ENCODE measurements at places on chromosomes 7 and 10.

- DNase-seq: no peak
Observed at GRCh38 chr10:131676046-131676799, 224.6 kb upstream of the PPP2R2D start.

DNA sequence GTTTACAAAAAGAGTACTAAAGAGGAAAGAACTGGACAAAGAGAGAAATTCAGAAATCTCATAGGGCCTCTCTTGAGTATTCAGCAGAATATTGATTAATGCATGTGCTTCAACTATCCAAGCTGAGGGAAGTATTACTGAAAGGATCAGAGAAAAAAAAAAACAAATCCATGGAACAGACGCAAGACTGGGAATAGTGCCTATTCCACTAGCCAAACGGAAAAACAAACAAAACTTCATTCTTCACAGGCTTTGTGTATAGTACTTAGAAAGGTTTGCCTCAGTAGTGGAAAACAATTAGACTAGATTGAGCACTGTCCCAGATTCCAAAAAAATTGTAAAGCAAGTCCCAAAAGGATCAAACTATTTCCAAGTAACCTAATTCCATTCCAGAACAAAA is 106.2 kb downstream of the TFEC start:
- DNase-seq: no peak

- DNase-seq: no peak
Observed at GRCh38 chr7:47310020-47310419, 271.9 kb downstream of the TNS3 start.

DNA sequence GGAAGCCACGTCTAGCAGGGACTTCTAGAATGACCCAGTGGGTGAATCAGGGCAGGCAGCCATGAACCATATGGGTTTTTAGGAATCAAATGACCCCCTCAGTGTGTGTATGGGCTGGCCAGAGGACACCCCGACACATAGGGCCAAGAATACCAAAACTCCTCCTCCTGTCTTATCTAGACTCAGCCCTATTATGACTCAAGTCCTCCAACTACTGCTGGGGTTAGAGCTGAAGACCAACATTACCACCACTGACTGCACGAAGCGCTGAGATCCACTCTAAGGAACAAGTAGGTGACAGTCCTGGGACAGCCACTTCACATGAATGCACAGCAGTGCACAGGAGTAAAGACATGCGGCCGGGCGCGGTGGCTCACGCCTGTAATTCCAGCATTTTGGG is 11.5 kb upstream of the SVOPL start:
- no peak for DNase-seq

GRCh38 chr10:116272440-116273283 is at the start of gene GFRA1:
TSS of gene GFRA1 (minus strand) at chr10:116273206. CDS start at chr10:116272029, 1,177 bp downstream.
- DNase-seq: peak; percentile 40

- no peak for DNase-seq
Observed at GRCh38 chr10:23834091-23834490, 374.8 kb upstream of the KIAA1217 start.

GRCh38 chr10:80253266-80253962 is 36.0 kb downstream of the MAT1A start:
- DNase-seq: no peak

DNA sequence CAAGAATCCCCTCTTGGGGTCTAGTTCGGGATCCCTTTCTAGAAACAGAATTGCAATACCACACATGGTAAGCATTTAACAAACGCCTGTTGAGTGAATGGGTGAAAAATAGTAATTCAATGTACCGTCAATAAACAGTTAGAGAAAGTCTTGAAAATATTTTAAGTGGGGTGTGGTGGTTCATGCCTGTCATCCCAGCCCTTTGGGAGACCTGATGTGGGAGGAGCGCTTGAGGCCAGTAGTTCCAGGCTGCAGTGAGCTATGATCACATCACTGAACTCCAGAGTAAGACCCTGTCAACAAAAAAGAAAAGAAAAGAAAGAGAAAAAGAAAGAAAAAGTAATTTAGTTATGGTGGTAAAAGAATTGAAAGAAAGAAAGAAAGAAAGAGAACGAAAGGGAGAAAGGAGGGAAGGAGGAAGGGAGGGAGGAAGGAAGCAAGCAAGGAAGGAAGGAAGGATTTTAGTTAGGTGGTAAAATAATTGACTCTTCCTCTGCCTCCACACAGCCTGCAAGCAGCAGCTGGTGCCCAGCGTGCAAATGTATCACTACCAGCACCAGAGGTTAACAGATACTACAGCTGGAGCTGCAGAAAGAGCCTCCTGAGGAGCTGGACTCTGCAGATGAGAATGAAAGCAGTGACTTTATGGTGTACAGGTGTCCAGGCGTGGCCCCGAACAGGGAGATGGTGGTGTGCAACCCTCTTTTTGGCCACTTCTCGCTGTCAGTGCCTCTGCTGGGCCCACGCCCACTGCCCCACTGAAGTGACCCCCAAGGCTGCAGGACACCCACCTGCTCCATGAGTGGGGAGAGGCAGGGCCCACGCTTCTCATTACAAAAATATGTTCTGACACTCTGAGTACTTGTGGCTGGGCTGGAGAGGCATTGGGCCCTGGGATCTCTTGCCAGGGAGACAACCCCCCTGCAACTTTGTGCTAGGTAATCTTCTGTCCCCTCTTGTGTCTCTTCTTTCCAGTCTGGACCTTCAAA is 135.4 kb downstream of the BAMBI start:
- DNase-seq: no peak

DNA sequence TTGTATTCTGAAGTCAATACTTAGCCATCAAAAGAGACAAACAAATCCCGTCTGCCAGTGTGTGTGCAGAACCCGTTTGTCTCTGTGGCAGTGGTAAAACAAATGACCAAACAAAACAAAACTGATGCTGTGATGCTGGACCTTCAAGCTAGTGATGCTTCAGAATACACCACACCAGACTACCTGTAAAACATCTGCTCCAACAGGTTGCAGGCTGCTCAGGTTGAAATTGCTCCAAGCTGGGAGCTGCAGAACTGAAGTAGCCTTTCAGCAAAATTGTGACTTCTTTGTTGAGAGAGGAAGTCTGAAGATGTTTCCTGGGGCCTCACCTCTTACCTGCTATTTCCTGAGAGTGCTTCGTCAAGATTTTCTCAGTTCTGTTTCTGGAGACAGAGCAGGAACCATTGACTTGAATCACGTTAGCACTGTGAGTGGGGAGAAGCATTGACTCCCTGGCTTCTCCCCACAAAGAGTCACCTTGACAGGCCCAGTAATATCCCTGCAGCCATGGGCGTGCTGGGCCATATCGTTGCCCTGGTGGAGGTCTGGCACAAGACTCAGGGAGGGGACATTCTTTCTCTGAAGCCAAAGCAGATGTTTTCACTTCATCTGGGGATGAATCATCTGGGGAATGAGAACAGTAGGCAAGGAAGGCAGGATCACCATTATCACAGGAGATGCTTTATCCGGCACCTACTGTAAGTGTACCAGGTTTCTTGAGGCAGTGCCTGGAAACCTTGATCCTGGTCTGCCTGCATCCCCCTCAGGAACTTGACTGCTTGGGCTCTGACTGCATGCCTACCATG is 80.2 kb downstream of the RBM20 start:
- DNase-seq: no peak

DNA sequence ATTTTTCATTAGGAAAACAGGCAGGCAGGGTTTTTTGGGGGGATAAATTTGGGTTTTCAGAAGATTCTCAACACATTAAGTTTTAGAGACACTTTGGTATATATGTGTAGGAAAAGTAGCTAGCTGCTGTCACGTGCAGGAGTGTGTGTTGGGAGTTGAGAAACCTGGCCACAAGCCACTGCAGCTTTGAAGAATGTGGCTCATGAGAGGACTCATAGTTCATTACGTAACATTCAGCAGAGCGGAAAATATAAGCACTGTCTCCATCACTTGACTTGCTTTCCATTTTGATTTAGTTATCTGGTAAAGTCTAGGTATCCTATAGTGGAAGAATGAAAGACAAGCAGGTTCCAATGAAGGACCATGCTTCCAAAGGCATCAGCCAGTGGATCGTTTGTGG is 31.2 kb downstream of the SMNDC1 start:
- DNase-seq: no peak

- no peak for DNase-seq
Observed at GRCh38 chr7:150803161-150803860, 2.7 kb downstream of the TMEM176A start.

DNA sequence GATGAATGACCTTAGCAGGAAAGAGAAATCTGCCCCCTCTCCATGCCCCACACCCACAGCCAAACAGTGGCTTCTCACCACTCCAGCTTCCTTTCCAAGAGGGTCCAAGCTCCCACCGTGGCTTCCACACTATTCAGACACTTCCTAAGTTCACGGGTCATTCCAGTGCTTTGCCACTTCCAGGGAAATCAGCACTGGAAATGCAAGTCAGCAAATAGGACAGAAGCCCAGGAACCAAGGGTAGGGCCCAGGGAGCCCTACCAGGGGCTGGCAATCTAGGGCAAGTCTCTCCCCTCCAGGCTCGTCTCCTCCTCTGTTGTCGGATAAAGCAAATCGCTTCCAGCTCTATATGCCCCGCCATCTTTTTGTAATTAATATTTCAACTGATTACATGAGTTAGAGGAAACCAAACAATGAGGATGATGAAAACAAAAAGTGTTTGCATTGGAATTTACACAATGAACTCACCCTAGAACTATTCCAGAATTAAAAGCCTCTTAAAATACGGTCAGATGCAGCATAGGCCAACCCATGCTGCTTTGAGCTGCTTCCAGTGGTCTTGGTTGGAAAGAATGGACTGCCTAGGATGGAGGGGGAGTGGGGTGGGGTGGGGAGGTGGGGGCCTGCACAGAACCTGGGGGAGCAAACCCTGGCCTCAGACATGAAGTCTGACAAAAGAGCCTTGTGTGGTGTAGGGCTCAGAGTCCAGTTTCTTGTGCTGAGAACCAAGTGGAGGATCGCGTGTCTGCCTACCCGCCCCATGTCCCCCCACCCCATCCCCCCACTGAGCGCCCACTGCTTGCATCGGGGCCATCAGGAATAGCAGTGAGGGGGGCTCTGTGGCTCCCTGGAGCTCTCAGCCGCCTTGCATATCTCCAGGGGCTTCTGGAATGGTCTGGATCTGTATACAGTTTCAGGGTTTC is 74.6 kb upstream of the CPXM2 start:
- DNase-seq: no peak

- no peak for DNase-seq
Observed at GRCh38 chr7:102119213-102119651, 167.4 kb upstream of the SH2B2 start.

- DNase-seq: no peak
Observed at GRCh38 chr7:85770332-85770731, 583.5 kb upstream of the SEMA3D start.

DNA sequence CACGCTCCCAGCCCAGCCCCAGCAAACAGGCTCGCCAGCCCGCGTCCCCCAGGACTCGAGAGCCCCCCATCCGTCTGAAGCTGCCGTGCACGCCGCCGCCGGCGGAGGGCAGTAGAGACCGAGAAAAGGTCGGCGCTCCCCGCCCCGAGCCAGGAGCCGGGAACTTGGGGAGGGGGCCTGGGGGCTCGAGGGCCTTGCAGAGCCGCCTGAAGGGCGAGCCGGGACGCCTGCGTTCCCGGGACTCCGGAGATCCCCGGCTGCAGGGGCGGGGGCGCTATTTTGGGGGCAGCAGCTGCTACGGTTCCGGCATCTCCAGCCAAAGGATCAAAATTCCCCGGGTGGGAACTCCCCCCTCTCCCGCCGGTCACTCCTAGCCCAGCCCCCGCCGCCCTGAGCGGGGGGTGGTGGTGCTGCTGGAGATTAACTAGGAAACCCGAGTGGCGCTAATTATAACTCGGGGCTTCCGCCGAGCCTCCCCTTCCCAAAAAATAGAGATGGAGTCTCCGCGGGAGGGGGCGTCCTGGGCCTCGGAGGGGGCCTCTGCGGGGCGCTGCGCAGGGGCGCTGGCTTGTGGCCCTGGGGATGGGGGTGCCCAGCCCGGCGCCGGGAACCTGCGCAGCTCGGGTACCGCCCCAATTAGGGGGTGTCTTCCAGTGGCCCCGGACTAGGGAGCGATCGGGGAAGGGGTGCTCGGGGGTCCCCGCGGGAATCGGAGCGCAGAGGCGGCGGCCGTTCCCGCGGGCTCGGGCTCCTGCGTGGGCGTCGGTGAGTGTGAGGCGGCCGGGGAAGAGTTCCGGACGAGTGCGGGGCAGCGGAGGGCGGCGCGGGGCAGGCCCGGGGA is 608 bp downstream of the ACHE start:
- DNase-seq: peak; percentile 86

All from neuronal stem cell (in vitro differentiated cells).